ENCODE measurements at places on chromosomes 7 and 10.

- no peak for DNase-seq
Observed at GRCh38 chr10:79507440-79508167, 4.7 kb upstream of the EIF5AL1 start.

DNA sequence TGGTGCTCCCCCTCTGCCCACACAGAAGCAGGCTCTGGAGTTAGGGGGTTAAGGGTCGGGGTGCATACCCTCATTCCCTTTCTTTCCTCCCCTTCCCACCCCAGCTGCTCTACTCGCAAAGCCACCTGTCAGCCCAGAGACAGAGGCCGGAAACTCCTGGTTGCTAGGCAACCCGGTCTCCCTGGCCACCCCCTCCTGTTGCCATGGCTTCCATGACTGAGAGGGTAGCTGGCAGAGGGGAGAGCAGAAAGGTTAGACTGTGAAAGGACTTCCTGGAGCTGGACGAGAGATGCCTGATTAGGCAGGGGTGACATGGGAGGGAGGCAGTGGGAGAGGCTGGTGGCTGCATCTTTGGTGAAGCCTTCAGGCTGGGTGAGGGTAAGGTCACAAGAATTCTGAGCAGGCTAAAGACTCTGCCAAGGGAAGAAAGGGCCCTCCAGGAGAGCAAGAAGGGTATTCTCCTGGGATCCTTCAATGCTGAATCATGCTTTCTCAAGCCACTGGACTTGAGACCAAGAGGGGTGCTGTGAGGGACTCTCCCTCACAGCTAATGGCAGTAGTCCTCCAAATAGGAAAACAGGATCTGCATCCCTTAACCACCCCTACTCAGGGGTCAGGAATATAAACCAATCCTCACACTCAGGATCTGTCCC is 5.4 kb downstream of the PSD start:
- no peak for DNase-seq

DNA sequence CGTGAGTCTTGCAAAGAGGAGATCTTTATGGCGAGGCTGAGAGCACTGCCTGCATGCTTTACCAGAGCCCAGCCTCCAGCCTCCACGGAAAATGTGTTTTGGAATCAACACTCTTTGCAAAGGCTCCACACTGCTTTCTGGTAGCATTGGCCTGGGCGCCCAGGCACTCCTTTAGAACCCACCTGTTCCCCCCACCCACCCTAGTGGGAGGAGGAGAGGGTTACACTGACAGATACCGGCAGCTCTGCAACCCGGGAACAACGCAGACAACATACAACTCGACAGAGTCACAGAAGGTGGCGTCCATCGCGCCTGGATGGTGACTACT is 5.5 kb upstream of the MNX1 start:
- DNase-seq = no peak

- DNase-seq = no peak
Observed at GRCh38 chr7:2972835-2973161, 70.9 kb downstream of the CARD11 start.

DNA sequence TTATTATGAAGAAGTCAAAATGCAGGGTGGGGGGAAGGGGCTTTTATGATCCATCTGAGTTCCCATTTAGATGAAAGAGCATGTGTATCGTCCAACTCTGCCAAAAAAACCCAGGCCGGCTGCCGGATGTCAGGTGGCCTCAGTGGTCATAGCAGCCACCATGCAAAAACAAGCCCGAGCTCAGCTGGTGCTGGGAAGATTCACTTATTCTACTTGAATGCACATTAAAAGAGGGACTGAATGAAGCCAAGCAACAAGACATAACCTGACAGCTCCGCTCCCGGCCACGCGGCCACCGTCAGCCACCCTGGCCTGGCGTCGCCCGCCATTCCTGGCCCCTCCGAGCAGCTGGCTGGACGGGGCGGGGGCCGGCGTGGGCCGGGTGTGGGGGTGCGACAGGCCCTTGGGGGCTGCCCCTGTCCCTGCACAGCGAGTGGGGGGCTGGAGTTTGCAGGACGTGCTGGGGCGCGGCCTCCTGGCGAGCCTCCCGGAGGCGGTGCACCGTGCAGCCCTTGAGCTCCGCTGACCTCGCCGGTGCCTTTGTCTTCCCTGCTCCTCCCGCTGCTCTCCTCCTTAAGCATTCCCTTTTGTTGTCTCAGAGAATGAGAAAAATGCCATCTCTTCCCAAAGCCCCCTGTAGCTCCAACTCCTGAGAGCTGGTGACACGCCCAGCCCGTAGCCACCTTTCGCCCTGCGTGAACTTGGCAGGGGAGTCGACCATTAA is 67.8 kb downstream of the EBF3 start:
- DNase-seq = no peak

- DNase-seq = no peak
Observed at GRCh38 chr10:25820874-25821273, 113.2 kb upstream of the MYO3A start.

- DNase-seq = no peak
Observed at GRCh38 chr10:109427411-109427810, 495.9 kb downstream of the XPNPEP1 start.

GRCh38 chr7:7739204-7740036 is 21.0 kb upstream of the RPA3 start:
- no peak for DNase-seq

GRCh38 chr7:83739527-83739926 is 90.6 kb upstream of the SEMA3E start:
- no peak for DNase-seq

DNA sequence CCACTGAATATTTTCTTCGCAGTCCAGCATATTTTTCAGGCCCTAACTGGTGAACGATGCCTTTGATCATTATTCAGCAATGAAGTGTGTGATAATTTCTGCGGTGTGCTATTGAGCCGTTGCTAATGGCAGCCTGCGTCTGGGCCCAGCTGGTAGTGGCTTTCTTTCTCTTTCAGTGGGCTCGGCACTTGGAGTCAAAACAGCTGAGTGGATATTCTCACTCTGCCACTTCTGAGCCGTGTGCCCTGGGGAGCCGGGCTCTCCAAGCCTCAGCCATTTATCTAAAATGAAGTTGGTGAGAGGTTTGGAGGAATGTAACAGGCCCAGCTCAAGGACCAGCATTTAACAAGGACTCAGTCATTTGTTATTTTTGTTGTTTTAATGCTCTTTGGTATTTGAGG is 87.5 kb upstream of the IFRD1 start:
- no peak for DNase-seq

GRCh38 chr7:112886208-112886607 is 96.0 kb upstream of the TMEM168 start:
- DNase-seq = no peak

- no peak for DNase-seq
Observed at GRCh38 chr7:86916277-86916825, 143.1 kb downstream of the ELAPOR2 start.

- no peak for DNase-seq
Observed at GRCh38 chr7:116779216-116779615, 83.2 kb upstream of the CAPZA2 start.

DNA sequence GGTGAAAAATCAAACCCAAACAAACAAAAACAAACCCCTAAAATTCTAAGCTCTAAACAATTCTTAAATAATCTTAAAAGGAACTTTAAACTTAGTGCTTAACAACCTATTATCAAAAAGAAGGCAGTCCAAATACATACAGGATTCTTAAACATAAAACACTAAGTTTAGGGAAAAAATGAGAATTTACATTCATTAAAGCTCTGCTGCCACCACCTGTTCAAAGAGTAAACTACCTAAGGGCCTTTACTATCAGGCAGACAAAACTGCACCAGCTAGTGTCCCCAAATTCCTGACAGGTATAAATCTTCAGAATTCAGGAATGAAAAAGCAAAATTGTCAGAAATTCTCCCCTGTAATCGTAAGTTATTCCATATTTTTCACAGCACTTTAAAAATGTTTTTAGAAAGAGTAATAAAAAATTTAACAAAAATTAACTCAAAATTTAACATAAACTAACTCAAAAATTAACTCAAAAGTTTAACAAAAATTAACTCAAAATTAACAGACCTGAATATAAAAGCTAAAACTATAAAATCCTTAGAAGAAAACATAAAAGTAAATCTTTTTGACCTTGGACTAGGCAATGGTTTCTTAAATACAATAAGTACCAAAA is 55.1 kb downstream of the PDZD8 start:
- DNase-seq = peak; percentile 9

DNA sequence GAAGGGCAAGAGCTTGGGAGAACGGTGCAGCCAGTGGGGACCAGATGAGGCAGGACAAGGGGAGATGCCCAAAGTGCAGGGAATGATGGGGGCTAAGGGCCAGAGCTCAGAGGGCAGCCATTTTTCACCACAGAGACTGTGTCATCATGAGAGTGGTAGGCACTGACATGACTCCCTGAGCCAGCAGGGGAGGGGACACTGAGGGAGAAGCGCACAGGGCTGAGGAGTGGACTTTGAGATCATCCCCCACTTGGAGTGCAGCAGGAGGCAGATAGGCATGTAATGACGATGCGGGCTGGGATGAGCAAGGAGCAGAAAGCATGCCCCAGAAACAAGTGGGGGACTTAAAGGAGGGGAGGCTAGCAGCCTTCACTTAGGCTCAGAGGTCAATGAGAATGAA is 5.2 kb upstream of the SMKR1 start:
- DNase-seq = no peak

DNA sequence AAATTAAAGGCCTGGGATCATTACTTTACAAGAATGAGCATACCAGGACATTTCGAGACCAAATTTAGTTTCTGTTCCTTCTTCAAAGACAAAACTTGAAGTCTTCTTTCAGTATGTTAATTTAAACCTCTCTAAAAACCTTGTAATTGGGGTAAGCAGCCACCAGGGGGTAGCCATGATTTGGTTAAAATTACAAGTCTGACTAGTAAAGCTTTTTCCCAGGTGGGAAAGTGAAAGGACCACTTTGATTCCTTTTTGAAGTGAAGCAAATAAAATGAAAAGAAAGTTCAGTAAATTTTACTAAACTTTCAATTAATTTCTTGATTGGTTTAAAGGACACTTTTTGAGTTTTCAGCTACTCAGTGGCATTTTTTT is 294.3 kb downstream of the BBS9 start:
- peak; percentile 9 for DNase-seq

GRCh38 chr10:104299031-104299904 is 30.3 kb downstream of the GSTO2 start:
- DNase-seq = no peak

DNA sequence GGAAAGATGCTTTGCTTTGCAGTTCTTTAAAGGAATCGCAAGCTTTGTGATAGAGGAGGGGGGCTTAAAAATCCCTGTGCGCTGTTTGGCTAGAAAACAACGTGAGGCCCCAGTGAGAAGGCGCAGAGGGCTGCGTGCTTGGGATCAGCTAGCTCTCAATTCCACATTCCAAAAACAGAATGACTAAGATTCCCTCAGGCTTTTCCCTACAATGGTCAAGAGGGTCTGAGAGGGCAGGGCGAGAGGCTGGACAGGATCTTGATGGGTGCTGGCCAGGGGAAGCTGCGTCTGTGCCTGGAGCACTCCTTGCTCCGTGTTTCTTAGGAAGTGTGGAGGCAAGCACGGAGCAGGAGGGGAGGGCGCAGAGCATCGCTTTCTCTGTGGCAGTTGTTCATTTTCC is 72.1 kb upstream of the INHBA start:
- no peak for DNase-seq

GRCh38 chr10:122181041-122181732 is 89.9 kb upstream of the BTBD16 start:
- DNase-seq = no peak

GRCh38 chr10:34292675-34293074 is 522.4 kb downstream of the PARD3 start:
- DNase-seq = no peak

DNA sequence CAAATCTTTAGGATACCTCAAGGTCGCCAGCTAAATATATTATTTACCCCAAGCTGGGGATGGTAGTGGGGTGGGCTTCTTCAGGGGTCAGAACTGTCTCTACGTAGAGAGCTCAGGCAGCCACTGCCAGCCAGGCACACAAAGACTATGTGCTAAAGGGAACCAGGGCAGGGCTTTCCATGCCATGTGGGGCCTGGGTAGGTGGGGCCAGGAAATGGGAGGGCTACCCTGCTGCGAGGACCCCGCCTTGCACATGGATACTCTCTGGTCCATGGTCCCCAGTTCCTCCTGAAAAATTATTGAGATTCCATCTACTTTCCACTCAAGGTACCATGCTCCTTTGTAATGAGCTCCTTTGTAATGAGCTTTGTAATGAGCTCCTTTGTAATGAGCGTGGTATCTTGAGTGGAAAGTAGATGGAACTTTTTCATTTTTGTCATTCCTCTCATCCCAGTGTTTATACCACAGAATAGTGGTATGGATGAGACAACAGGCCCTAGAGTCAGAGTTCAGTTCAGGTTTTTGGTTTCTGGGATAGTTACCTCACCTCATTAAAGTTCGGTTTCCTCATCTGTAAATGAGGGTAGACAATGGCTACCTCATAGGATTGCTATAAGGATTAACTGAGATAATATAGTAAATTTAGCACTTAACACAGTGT is 5.8 kb downstream of the SYNPO2L start:
- no peak for DNase-seq

DNA sequence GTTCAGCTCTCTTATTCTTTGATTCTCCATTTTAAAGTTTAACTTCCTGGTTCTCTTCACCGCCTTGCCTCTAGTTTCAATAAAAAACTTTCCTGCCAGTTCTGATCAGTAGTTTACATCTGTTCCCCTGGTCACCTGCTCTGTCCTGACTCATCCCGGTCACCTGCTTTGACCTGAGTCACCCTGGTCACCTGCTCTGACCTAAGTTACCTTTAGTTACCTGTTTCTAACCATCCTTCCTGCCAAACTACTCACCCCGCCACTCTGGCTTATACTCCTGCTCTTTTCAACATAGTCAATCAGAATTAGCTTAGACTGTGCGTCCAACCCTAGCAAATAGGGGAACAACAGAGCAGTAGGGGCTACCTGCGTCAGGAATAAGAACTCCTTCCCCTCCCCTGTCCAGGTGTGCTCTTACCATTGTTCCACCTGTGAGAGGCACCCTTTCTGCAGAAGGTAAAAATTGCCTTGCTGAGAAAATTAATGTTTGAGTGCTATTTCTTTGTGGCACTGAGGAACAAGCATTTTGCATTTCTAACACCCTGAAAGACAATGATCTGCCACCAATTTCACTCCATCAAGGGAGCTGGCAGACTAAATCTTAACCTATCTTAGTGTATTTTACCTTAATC is 263.6 kb downstream of the DOCK4 start:
- no peak for DNase-seq

GRCh38 chr10:90218846-90219245 is 517.5 kb downstream of the KIF20B start:
- no peak for DNase-seq

DNA sequence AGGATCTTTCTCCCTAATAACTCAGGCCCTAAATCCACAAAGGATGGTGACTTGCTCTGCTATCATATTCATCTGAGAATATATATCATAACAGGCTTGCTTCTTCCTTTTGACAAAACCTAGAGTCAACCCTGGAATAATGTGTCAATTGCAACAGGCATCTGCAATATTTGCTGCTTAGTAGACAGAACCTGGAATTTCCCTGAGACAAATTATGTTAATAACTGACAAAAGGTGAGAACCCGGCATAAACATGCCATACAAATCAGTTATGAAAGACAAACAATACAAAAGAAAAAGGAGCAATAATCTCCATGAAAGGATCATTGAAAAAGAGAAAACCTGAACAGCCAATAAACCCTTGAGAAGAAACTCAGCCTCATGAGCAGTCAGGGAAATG is 114.5 kb upstream of the CDCA7L start:
- no peak for DNase-seq

GRCh38 chr7:137755846-137756651 is 90.7 kb downstream of the DGKI start:
- DNase-seq = no peak

- DNase-seq = no peak
Observed at GRCh38 chr10:121751191-121751760, 153.0 kb upstream of the FGFR2 start.

GRCh38 chr10:50554995-50555568 is 68.7 kb downstream of the SGMS1 start:
- no peak for DNase-seq

GRCh38 chr7:47504551-47505311 is 77.2 kb downstream of the TNS3 start:
- no peak for DNase-seq
